Activated naive CD4-positive, alpha-beta T cell treated with anti-CD3 and anti-CD28 coated beads, Interleukin-2, amount 50 U/mL, for 72 hours (primary cell): ENCODE measurements at places on chromosomes 13 and 19.

DNA sequence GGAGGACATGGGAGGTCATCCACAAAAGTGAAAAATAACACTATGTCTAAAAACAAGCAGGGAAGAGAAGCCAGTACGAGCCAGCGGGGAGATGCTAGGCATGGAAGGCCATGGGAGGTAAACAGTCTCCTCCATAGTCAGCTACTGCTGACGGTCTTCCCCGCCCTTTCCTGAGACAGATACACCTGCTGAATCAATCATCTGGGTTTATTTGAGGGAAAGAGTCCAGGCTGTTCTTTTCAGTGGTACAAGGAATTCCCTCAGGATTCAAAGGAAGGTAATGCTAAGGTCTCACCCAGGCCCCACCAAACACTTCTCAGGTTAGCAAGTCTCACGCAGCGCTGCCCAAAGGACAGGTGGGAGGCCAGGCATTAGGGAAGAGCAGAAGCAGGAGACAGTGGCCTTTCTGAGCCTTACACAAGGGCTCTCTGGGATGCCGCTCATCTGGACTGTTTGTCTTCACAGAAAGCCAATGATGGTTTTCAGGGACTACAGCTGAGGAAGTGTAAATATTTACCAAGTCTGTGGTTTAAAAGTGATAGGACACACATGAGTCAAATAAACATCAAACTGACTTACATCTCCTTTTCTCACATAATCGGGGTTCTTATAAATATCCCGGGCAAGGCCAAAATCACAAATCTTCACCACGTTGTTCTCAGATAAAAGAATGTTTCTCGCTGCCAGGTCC, 173.9 kb downstream of the FLT1 start:
- no peak for DNase-seq

GRCh38 chr13:83731113-83731512, 151.2 kb downstream of the SLITRK1 start:
- DNase-seq: no peak

GRCh38 chr13:91372911-91373310, 25.4 kb downstream of the MIR17HG start:
- no peak for DNase-seq

- no peak for DNase-seq
These were observed 25.0 kb downstream of the ENOX1 start for GRCh38 chr13:43761616-43762315.

- DNase-seq: no peak
These were observed 67.5 kb upstream of the DOCK9 start for GRCh38 chr13:99045396-99045795.
